ENCODE measurements at places on chromosomes 6 and 20.

GRCh38 chr6:80380566-80380965 lies 274.1 kb downstream of the BCKDHB start:
- DNase-seq: no peak

DNA sequence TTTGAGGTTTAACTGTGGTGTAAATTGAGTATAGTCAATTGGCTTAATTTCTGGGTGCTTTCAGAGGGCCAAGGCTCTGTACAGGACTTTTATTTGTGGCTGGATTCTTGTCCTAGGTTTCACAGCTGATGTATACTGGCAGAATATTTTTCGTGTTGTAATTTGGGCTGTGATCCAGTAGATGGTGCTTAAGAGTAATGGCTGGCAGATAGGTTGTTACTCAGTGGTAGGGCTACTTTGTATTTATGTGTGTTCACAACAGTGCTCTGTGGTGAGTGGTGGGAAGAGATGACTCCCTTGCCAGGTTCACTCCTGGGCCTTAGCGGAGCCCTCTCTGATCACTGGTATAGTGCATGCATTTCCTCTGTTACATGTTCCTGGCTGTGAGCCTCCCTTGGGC lies 34.5 kb upstream of the FERMT1 start:
- DNase-seq: no peak

DNA sequence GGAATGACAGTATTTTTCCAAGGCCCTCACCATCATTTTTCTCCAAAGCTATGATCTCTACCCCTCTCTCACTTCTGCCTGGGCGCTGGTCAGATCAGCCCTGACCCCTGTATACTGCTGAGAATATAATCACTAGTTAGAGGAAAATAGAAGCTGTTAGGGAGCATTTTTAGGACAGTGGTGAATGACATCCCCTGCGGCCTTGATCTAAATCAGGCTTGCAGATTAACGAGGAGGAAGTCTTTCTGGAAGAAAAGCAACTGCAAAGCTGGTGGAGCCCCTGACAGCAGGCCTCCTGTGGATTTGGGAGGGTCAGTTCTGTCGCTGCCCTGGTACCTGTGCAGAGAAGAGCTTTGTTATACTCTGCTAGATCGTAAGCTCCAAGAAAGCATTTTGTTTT lies 107.9 kb downstream of the RPP40 start:
- DNase-seq: no peak

- DNase-seq: no peak
Measured at GRCh38 chr20:33301192-33301930, 18.3 kb downstream of the BPIFB1 start.

- no peak for DNase-seq
Measured at GRCh38 chr6:71299541-71300470, 11.2 kb downstream of the OGFRL1 start.

DNA sequence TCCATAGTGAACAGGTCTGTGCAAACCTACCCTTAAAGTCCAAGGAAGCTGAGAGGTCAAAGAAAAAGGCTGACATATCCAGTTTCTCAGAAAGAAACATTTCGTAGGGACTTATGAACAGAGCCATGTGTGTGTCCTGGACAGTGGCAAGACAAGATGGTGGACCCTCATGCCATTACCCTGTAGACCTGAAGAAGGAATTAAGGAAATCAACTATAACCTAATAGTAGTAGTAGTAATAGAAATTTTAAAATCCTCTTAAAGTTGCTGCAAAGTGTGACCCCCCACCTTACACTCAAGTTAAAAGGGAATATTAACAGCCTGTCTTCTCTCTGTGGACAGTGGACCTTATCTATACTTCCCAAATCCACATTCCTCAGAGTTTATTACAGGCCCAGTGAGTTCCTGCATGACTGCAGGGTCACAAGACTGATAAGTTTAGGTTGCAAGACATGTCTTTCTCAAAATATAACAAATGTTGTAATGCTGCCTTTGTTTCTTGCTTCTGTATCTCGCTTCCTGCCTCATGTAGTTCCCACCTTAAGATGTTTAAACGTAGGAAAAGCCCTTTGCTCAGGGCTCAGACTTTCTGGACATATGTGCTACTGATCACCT lies 10.6 kb downstream of the IL22RA2 start:
- DNase-seq: no peak

DNA sequence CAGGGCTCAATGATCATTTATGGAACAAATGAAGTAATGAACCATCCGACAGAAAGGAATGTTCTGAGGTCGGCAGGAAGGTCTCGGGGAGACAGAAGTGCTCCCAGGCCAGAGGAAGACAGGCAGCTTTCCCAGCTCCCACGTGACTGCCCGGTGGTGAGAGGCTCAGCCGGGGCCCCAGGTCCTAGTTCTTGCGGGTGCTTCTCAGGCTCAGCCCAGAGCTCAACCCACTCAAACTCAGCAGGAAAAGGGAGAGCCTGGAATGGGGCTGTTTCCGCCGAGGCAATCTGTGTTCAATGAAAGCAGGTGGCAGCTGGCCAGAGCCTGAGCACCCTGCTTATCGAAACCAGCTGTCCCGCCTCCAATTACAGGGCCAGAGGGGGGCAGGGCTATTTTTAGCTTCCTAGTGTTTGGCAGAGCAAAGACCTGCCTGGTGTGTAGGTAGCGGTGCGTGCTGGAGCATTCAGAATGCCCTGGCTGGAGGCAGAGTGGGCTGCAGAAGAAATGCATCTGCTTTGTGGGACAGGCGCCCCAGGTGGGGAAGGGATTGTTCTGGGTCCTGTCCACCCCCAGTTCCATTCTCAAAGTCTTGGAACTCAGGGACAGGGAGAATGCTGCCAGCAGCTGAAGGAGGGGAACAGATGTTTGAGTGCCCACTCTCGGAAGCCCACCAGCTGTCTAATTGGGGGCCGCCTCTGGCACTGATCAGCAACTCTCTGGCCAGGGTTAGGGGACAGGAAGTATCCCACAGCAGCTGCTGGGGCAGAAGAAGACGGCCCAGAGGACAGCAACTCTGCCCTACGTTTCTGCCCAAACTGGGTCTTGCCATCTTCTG lies 145.1 kb downstream of the PREX1 start:
- no peak for DNase-seq

GRCh38 chr6:52143551-52143950 lies 42.6 kb upstream of the IL17A start:
- no peak for DNase-seq

- DNase-seq: no peak
Measured at GRCh38 chr6:124765280-124765679, 197.0 kb upstream of the RNF217 start.

GRCh38 chr20:2874456-2874855 lies 1.2 kb downstream of the PTPRA start:
- no peak for DNase-seq

- DNase-seq: no peak
Measured at GRCh38 chr6:110946498-110946897, 12.0 kb upstream of the GTF3C6 start.

DNA sequence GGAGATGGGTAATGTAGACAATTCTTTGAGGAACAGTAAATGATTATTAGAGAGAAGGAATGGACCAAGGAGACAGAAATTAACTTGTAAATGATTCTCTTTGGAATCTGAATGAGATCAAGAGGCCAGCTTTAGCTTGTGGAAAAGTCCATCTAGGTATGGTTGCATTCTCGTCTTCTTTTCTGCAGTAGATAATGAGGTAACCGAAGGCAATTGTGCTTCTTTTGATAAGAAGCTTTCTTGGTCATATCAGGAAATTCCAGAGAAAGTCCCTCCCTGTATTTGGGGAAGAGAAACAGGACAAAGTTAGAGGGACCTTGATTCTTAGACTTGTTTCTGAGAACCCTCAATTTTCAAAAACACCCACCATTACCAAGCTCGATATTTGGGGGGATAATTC lies 109.1 kb upstream of the PRSS16 start:
- no peak for DNase-seq

GRCh38 chr6:44041461-44042260 lies 85.6 kb downstream of the MRPL14 start:
- DNase-seq: no peak

DNA sequence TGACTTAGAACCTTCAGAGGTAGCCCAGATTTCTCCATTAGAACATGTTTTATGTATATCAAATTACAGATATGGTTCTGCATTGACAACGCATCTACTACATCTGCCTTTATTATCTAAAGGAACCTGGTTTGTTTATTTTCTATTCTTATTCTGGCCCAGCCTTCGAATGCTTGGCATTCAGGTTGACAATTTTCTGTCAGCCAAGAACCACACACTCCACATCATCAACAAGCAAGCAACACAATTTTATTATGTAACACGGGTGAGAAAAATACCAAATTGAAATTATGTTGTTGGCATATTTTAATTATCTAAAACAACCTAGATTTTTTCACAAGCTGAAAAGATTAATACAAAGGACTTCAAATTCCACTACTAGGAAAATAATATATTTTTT lies 14.6 kb downstream of the MAP3K5 start:
- no peak for DNase-seq

DNA sequence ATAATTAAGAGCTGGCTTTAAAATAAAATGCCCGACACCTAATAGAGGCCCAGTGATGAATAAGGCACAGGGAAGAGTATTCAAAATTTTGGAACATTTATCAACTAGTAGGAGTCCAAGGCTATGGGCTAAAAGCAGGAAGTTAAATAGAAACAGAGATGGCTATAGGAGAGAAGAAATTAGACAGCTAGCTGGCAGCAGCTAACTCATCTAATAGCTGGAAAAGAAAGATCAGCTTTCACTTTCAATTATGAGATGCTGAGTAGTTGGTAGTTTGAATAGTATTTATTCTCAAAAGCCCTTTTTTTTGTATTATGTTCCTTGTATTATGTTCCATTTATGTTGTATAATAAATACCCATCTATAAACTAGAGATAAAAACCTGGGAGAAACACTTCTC lies 215.7 kb downstream of the SLC35F1 start:
- DNase-seq: no peak

DNA sequence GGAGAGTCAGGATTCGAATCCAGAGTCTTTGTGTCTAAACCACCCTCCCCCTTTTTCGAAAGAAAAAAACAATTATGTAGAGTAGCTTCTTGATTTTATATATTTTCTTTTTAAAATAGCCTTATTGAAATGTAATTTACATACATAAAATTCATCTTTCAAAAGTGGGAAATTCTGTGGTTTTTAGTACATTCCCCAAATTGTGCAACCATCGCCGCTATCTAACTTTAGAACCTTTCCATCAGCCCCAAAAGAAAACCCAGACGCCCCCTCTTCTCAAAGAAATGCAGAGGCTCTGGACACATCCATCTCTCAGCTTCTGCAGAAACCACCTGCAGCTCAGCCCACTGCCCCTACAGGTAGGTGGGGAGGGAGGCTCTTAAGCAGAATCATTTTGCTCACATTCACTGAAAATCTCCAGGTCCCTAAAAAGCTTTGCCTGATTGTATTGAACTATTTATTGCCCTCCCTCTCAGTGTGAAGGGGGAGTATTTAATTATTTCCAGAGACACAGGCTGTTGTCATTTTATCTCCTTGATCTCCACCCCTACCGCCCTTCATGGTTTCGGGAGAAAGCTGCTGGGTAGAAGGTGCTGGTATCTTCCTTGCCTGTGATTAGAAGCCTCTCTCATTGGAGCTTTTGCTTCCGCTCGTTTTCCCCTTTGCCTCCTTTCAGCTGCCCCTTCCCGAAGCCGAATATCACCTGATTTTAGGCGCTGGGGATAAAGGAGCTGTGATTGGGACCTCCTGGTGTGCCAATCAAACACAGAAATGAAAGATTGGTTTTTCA lies 68.7 kb upstream of the KCNG1 start:
- DNase-seq: no peak

DNA sequence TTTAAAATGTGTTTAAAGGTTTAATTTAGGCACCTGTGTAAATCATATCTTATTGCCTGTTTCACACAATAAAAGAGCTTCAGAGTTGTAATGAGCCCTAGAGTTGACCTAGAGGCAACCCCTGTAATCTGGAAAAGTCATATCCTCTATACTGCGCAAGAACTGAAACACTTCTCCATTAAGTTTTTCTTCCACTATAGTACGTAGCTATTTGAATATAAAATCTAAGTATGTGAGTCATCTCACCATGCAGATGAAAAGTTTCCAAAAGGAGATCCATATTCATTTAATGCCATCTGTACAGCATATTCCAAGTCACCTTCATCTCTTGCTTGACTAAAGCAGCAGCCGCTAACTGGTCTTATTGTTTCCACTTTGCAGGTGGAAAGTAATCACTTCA lies 26.0 kb upstream of the TAAR1 start:
- no peak for DNase-seq

GRCh38 chr6:113731541-113731940 lies 125.6 kb upstream of the MARCKS start:
- DNase-seq: no peak

DNA sequence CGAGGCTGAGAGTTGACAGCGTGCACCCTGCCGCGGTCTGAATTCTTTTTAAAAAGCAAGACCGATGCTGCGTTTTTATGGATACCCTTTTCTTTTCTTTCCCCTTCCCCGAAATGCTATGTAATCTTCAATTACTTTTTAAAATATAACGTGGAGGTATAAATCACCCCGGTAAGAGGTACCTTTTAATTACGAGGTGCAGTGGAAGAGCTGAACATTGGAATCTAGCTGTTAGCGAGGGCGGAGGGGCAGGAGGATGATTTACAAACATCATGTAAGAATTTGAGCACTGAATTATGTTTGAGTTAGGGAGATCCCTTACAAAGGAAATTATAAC lies 1.2 kb downstream of the EYA2 start:
- DNase-seq: no peak

DNA sequence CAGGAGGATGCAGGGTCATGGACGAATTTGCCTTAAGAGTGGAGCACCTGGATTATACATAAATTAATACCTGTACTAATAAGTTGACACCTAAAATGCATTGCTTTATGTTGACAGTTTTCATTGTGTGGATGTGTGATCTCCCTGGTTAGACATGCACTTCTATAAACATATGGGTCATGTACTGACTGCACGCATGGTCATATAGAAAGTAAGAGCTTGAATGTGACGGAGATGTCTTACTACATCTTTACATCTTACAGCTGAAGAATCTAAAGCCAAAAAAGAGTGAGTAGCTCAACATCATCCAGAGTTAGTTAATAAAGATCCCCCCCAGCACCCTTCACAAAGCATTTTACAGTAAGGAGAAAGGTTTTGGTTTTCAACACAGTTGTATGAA lies 408.4 kb upstream of the JARID2 start:
- no peak for DNase-seq

- DNase-seq: no peak
Measured at GRCh38 chr6:140779991-140780596, 1352.6 kb upstream of the GJE1 start.

- DNase-seq: no peak
Measured at GRCh38 chr6:109896341-109896740, 81.8 kb upstream of the GPR6 start.

- DNase-seq: no peak
Measured at GRCh38 chr20:561437-562231, 18.0 kb upstream of the CSNK2A1 start.

DNA sequence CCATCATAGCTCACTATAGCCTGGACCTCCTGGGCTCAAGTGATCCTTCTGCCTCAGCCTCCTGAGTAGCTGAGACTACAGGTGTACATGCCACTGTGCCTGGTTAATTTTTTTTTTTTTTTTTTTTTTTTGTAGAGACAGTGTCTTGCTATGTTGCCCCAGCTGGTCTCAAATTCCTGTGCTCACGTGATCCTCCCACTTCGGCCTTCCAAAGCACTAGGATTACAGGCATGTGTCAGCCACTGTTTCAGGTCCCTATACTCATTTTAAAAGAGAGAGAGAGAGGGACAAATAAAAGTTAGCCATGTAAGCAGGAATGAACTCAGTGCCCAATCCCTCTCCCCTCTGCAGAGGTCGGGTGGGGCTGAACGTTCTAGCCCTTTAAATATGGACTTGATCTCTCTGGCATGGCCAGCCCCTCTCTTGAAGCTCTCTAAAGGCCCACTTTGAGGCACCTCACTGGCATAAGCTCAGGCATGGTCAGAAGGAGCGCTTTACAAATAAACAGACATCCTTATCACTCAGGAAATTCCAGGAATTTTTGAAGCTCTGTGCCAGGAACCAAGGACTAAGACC lies 9.0 kb upstream of the SERPINB1 start:
- no peak for DNase-seq

All from central memory CD8-positive, alpha-beta T cell (primary cell).